ENCODE measurements at places on chromosomes 7 and 10.

DNA sequence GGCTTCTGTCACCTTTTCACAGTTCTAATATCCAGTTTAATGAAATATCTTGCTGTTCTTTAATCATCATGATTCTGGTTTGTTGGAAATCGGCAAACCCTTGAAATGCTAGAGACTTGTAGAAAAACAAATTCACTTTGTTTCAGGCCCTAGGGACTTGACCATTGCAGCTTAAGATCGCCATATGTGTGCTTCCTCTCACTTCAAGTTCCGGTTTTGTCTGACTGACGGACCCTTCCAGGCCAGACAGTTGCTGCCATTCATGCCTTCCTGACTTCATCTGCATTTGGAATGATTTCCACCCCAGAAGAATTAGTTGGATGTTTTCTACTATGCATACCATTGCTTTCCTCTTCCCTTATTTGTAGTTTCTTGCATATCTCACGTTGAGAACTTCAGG is 125.6 kb downstream of the CELF2 start:
- DNase-seq = no peak

- DNase-seq = no peak
Measured at GRCh38 chr7:133934977-133935330, 192.2 kb upstream of the LRGUK start.

GRCh38 chr7:66571568-66571967 is 57.1 kb upstream of the KCTD7 start:
- DNase-seq = no peak

DNA sequence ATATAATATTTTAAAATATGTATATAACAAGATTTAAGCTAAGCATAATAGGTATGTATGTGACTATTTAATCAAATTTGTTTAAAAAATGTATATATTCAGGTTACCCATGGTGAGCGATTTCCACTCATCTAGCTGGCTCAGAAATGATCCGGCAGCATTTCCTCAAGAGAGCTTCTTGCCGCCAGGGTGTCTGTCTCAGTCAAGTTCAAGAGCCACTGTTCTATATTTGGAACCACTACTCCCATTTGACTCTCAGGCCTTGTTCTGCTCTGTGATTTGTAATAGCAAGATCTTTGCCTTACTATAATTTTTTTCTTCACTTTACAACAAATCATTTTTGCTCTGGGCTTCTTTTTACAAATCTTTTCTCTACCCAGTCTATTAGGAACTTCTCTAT is 48.7 kb upstream of the CNTNAP2 start:
- no peak for DNase-seq

- DNase-seq = no peak
Measured at GRCh38 chr7:144026203-144026883, 22.4 kb upstream of the OR2A5 start.

DNA sequence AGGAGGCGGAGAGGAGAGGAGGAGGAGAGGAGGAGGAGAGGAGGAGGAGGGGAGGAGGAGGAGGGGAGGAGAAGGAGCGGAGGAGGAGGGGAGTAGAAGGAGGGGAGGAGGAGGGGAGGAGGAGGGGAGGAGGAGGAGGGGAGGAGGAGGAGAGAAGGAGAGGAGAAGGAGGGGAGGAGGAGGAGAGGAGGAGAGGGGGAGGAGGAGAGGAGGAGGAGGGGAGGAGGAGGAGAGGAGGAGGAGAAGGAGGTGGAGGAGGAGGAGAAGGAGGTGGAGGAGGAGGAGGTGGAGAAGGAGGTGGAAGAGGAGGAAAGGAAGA is 15.5 kb upstream of the CRCP start:
- no peak for DNase-seq

DNA sequence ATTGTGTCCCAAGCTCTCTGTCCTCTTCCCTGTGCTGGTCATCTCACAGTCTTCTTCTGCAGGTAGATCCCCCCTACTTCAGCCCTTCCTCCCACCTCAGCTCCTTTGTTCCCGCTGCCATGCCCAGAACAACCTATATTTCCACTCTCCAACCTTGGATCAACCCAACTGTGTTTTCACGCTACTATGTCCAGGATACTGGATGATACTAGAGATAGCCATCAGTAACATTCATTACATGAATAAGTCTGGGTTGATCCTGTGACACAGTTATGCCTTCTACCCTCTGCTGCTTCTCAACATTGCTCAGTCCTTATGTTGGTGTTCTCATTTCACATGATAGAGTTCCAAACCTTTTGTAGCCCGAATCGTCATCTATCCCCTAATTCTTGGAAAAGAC is 286.4 kb downstream of the ZEB1 start:
- no peak for DNase-seq

DNA sequence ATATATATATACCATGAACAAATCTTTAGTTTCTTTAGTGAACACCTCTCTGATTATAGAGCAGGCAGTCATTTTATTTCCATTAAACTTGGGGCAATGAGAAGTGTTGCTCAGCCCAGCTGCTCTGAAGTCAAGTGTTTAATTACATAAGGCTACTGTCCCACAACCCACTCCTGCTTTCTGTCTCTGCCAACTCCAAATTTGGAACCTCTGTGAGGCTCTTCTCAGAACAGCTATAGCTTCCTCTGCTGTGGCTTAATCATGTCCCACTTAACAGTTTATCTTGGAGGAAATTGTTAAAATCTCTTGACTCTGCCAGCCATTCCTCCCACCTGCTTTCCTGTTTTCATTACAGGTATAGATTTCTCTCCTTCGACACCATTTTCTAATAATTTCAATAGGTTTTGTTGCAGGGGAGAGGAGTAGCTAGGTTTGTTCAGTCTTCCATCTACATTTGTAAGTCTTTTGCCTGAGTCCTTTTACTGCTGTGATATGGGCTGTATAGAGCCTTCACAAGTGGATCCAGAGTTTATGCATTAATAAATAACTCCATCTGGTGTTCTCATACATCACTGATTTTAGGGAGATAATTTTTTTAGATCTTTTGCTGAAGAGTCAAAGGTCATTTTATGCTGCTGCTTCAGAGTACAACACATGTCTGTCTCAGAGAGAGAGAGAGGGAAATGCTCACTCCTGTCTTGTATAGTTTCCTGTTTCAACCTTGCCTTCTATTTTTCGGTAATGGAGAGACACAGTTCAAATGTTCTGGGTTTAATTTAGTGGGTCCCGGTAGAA is 170.4 kb downstream of the WNT2 start:
- DNase-seq = no peak

- peak; percentile 70 for DNase-seq
Measured at GRCh38 chr7:130901209-130901783, 167.3 kb upstream of the KLF14 start.

GRCh38 chr10:82294874-82295378 is 419.9 kb downstream of the NRG3 start:
- DNase-seq = no peak

Data from ACHN (cell line).